ENCODE measurements at places on chromosomes 3 and 15.
A peak's percentile ranks its signal among the peaks of the same experiment; 100 is the strongest.

DNA sequence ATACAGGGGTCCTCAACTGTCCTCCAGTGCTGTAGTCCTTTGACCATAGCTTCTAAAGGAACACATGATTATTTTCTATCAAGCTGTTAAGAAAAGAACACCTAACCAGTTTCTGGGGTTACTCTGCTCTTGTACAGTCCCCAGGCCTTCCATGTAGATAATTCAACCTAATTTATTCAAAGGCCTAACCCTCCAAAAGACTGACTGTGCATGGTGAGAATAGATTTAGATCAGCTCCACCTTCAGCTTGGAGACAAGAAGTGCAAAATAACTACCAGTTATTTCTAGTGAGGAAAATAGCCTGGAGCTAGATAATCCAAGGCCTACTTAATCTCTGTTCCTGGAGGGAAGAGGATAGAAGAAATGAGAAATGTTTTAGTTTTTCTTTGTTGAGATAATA lies 87.9 kb downstream of the GMNC start:
- no peak for DNase-seq

- DNase-seq: no peak
Observed at GRCh38 chr15:23402544-23402943, 44.5 kb downstream of the GOLGA6L2 start.

GRCh38 chr3:124834723-124835718 lies 52.1 kb downstream of the ITGB5 start:
- no peak for DNase-seq

DNA sequence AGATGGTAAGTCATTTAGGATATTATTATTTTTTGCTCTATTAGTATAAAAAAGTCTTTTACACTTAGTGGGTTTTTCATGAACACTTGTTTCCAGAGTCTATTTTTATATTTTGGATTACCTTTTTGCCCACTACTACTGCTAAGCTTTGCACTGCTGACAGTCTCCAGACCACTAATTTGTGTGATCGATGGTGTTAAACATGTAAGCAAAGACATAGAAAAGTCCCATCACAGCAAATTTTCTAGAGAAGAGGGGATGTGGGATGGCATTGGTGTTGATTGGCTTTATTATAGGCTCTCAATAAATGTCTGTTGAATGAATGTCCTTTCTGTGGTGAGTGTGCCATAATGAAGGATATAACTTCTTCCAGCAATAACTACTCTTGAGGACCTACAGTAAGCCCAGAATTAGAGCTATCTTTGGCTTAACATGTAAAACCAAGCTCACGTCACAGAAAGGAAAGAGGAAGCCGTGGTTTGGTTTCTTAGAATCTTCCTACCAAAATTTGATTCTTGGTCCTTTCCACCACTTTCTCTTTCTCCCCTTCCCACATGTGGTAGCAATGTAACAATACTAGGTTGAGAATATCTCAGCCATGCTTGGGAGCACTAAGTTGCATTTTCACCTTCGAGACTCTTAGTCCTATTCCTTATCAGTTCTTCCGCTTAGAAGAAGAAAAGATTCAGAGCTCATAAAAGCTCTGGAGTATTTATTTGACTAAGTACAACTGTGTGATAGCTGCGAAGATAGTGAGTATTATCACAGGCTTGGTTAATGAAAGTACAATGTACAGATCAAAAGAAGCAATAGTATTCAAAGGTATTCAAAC lies 90.6 kb upstream of the UMPS start:
- no peak for DNase-seq

DNA sequence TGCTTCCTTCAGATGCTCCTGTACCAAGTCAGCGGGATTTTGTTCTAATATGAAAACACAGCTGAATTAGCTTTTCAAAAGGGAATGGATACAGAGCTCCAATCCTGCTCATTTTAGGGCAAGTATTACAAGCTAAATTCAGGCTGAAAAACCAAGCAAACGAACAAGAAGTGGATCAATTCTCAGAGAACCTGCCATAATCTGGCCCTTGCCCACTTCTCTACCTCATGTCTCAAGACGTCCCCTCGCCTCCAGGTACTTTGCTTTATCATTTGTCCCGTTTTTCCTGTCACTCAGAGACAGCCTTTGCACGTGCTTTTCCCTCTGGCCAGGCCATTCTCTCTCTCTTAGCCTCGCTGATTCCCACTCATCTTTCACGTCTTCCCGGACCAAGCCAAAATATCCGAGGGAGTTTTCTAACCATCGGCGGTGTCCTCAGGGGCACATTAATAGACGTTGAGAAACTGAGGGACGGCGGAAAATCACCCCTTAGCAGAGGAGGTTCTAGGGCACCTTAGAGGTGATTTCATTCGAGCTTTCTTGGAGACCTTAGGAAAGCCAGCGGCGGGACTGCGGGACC lies 654 bp downstream of the SUSD5 start:
- DNase-seq: peak; percentile 5

DNA sequence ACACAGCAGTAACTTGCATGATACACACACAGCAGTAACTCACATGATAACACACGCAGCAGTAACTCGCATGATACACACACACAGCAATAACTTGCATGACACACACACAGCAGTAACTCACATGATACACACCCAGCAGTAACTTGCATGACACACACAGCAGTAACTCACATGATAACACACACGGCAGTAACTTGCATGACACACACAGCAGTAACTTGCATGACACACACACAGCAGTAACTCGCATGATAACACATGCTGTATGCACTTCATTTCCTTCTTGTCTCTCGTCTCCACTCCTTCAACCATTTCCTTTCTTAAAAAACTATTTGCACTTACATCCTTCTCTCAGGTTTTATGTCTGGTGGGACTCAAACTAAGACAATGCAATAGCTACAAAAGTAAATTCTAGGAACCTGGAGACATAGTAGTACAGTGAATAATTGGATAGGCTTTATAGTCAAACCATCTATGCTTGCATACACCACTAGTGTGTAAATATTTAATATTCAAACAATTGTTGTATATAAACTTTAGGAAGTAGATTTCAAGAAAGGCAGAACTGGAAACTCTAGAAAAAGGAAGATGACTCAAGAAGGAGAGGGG lies 130.8 kb downstream of the UACA start:
- no peak for DNase-seq

DNA sequence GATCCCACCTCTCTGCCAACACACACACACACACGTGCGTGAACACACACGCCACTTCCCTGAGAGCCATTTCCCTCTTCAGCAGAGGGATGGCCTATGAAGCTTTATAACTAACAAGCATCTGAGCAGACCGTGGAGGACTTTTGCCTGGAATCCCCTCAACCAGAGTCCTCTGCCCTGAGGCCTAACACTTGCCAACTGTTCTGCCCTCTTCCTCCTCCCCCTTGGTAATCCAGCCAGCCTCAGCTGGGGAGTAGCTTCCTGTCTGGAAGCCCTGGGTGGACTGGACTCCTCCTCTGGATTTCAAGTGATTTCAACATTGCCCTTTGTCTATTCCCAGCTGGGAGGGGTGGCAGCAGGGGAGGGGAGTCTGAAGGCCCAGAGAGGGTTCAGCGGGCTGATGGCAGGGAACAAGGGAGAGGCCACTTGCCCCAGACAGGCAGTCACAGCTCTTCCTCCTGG lies 68.4 kb upstream of the HACD2 start:
- peak; percentile 79 for DNase-seq

GRCh38 chr3:148861277-148861869 lies 3.7 kb upstream of the CPA3 start:
- no peak for DNase-seq
